Activated CD4-positive, alpha-beta T cell treated with anti-CD3 and anti-CD28 coated beads, Interleukin-2, amount 50 U/mL, for 16 hours (primary cell): ENCODE measurements at places on chromosomes 6 and 20.

DNA sequence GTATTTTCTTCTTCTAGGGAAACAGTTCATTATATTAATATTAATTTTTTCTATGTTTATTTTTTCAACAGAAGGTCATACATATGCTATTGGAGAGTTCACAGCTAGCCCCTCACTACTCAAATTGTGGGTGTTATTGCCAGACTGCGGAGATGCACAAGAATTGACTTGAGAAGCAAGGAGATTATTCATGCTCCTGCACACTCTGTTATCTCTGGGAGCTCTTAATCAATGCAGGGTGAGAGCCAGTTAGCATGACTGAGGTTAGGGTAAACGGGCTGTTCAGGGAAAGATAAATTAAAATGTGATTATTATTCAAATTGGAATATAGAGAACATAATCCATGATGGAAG is 48.9 kb upstream of the DEFB112 start:
- DNase-seq: no peak

- no peak for DNase-seq
Observed at GRCh38 chr6:34829137-34829536, 37.3 kb downstream of the BLTP3A start.

DNA sequence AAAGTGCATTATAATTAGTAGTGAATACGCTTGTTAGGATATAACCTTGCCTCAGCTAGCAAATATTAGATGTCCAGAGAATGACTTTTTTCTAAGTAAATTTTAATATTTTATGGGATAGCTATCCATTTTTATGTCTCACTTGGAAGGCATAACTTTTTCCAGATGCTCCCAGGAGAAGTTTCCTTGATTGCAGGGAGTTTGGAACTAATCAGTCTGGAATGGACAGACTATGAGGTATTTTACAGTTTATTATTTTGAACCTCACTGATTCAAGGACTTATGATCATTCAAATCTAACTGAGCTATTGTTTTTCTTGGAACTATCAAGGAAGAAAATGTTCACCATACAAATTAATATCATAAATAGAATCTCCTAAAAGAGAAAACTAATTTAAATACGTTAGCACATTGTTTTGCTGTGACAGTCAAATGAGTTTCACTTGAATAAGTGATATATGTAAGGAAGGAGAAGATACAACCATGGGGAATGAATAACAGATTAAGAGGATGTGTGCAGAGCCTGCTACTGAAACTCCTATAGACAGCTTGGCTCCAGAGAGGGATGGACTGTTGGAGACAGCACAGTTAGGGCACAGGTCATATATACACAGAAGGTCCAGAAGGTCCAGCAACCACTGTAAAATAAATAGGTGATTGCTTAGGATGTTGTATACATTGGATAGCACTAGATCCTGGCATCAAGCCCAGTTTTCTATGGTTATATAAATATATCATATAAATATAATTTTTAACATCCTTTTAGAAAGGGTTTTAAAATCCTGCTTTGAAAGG is 20.6 kb upstream of the LCA5 start:
- DNase-seq: no peak

GRCh38 chr20:37989601-37990295 is 43.5 kb downstream of the TTI1 start:
- peak; percentile 46 for DNase-seq

DNA sequence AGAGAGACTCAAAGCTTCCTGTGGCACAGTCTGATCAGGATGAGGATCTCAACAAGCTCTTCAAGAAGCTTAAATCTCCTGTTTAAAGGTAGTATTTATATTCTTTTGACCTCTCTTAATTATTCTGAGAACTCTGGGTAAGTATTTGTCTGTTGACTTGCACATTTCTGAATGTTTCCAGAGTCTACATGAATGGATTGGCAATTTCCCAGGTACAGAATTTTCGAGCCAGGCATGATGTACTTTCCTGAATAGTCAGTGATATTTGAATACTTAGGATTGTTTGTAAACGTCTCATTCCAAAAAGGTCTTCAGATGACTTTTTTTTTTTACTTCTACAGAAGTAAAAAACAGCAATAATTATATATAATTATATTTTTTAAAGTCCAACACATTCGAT is 293.4 kb downstream of the TBC1D32 start:
- DNase-seq: no peak

GRCh38 chr20:34907616-34908469 is 31.4 kb downstream of the ACSS2 start:
- DNase-seq: no peak

DNA sequence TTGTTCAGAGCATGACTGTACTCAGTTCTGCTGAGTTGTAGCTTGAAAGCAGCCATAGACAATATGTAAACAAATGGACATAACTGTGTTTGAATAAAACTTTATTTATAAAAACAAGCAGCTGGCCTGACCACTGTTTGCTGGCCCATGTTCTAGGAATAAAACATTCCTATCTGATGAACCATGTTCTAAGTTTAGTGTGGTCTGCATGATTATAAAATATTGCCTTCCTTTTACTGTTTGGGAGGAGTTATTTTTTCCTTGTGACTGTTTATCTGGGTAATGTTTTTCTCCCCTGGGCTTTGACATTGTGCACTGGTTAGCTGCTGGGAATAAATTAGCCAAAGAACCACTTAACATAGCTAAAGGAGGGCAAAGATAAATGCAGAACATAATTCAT is 55.1 kb downstream of the CDS2 start:
- no peak for DNase-seq

DNA sequence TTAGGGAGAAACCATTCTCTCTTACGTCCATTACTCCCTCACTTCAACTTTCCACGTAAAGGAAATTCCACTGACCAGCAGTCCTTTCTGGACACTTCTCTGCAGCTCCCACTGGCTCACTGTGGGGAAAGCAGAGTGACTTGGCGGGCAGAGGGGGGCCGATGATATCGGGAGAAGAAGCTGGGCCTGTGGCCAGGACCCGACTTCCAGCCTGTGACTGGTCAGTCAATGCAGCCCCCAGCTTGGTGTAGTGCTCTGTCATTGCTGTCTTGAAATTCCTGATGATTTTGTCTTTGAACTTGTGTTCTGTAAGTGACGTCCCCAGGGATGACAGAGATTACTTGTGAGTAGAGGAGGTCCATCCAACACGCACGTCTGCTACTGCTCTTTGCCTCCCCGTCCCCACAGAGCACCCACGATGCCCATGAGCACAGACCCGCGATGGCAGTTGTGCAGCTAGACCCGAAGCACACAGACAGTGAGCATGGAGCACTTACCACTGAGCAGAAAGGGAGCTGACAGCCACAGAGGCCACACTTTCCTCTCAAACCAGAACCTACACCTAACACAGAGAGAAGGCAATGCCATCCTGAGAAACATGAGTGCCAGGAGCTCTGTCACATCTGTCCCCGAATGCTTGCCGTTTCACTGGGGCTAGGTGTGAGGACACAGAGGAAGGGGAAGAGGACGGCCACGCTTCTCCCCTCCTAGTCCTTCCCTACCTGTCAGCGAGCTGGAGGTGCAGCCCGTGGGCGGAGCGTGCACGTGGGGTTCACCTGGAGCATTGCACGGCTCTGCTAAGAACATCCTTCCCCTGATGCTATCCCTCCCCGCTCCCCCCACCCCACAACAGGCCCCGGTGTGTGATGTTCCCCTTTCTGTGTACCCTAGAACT is 25.7 kb downstream of the DACT2 start:
- DNase-seq: no peak

GRCh38 chr20:56391037-56391436 is 978 bp downstream of the AURKA start:
- DNase-seq: no peak

DNA sequence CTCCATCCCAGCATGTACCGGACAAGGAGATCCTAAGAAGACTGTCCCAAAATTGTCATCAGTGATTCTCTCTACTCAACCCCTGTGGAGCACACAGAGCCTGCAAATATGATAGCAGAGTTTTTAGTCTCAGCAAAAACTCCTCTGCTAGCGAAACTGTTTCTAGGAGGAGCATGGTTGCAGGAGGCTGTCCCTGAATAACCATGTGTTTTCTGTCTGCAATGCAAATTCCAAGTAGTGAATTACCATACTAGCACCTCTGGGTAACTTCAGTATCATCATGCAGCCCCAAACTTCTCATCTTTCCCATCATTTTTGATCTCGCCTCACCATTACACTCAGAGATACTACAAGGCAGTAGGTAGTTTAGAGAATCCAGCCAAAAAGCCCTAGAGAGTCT is 24.8 kb upstream of the WFDC12 start:
- DNase-seq: no peak

GRCh38 chr20:54822386-54822785 is 347.0 kb downstream of the DOK5 start:
- no peak for DNase-seq

- DNase-seq: no peak
Observed at GRCh38 chr6:144607998-144608735, 323.0 kb downstream of the UTRN start.

- no peak for DNase-seq
Observed at GRCh38 chr6:54681267-54681666, 165.3 kb upstream of the FAM83B start.

DNA sequence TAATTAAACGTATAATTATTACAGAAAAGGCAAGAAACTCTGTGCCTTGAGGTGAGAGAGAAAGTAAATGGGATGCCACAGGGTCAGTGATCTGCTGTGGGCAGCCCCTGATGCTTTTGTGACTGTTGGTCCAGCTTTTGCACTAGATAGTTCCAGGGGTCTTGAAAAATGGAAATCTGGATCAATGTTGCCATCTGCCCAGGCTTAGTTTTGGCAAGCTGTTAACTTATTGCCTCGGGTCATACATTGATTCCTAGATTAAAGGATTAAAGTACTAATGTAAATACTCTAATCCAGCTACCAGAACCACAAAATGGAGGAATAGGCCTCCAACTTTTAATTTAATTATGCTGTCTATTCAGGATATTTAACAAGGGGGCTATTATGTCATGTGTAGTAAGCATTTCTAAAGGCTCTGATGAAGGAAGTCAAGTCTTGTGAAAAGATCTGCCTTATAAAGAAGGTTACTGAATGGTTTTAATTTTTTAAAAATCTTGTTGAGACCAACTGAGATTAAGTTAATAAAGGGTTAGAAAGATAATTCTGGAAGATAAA is 376.0 kb upstream of the HS3ST5 start:
- no peak for DNase-seq

GRCh38 chr6:20412682-20413073 is 11.0 kb downstream of the E2F3 start:
- no peak for DNase-seq

- DNase-seq: no peak
Observed at GRCh38 chr20:10375191-10375590, 58.8 kb downstream of the MKKS start.

DNA sequence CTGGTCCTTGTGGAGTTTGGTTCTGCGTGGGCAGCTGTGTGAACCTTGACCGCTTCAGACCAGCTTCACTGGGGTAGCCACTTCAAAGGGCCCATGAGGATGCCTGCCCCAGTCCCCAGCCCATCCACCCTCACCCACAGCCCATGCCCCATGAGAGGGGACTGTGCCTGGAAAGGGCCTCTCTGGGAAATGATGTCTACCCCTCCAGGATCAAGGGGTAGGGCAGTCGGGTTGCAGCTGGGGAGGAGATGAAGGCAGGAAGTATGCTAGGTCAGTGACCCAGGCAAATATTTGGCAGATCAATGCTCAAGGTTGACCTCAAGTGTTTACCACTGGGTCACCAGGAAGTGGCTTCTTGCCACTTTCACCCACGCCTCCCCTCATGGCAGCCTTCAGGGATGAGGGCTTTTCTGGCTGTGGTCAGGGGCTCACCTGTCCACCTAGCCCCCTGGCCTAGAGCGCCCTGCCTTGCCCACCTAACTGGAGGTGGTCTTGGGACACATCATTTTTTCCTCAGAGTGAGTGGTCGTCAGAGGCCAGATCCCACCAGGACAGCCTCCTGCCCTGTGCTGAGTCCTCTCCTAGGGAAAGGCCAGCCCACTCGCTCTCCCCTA is 109.5 kb downstream of the SNX5 start:
- DNase-seq: no peak

- no peak for DNase-seq
Observed at GRCh38 chr6:144330017-144330987, 45.2 kb downstream of the UTRN start.

- no peak for DNase-seq
Observed at GRCh38 chr6:93417421-93418013, 1.8 kb downstream of the EPHA7 start.

DNA sequence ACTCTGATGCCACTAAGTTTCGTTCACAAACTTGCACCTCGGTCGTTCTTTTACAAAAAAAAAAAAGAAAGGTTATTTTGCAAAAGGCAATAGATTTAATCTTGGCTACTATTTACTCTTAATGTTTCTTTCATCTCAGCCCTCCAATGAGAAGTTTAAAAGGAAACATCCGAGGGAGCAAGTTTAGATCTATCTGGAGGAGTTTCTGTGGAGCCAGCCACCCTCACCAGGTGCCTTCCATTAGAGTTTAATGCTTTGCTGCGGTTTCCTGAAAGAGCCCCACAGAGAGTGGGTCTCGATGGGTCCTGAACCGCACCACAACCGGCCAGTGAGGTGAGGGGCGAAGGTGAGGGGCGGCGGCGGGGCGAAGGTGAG is 632 bp downstream of the PRKN start:
- DNase-seq: peak; percentile 2

- no peak for DNase-seq
Observed at GRCh38 chr6:51218181-51218580, 399.5 kb downstream of the TFAP2B start.

DNA sequence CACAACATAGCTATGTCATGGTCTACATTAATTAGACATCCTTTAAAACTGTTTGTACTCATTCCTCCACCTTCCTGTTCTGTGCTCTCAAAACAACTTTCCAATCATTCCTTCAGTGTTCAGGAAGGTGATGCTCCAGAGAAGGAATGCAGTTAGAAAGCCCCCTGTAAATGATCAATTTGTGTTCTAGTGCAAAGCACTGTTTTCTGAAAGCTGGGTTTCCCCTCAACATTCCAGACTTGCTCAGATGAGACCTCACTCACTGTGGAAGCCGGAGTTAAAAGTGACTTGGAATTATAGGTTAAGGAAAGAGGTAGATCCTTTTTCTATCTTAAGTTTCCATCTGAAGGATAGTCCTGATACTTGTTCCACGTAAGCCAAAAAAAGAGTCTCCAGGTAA is 95.9 kb downstream of the BMP2 start:
- DNase-seq: no peak

GRCh38 chr6:134373993-134374392 is 56.1 kb upstream of the SGK1 start:
- no peak for DNase-seq
